Renal cortical epithelial cell (primary cell): ENCODE measurements at places on chromosomes 6 and 20.

- DNase-seq: peak; percentile 90
Observed at GRCh38 chr6:23174781-23175361, 605.5 kb downstream of the HDGFL1 start.

GRCh38 chr6:15265787-15266186 is 19.9 kb downstream of the JARID2 start:
- no peak for DNase-seq

DNA sequence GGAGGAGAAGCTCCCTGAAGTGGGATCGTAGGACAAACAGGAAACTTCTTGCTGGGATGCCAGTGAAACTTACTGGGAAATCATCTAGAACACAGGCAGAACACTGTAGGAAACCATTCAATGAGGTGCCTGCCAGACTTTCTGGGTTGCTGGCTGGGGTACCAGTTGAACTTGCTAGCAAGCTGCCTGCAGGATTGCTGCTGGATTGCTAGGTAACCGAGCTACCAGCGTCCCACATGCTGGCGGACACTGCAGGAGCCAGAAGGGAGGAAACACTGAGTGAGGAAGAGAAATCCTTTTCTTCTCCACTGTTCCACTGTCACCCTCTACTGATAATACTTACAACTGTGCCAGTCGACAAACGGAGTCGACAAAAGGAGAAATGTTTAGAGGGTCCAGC is 91.3 kb upstream of the SLC35B3 start:
- DNase-seq: no peak

DNA sequence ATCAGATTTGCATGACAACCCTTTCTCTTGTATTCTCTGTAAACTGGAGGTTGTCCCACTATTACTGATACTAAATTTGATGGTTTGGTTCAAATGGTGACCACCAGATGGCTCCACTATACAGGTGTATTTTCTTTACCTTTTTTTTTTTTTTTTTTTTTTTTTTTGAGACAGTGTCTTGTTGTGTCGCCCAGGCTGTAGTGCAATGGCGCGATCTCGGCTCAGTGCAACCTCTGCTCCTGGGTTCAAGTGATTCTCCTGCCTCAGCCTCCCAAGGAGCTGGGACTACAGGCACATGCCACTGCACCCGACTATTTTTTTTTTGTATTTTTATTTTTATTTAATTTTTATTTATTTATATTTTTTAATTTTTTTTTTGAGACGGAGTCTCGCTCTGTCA is 6.6 kb upstream of the WTAP start:
- DNase-seq: peak; percentile 65

DNA sequence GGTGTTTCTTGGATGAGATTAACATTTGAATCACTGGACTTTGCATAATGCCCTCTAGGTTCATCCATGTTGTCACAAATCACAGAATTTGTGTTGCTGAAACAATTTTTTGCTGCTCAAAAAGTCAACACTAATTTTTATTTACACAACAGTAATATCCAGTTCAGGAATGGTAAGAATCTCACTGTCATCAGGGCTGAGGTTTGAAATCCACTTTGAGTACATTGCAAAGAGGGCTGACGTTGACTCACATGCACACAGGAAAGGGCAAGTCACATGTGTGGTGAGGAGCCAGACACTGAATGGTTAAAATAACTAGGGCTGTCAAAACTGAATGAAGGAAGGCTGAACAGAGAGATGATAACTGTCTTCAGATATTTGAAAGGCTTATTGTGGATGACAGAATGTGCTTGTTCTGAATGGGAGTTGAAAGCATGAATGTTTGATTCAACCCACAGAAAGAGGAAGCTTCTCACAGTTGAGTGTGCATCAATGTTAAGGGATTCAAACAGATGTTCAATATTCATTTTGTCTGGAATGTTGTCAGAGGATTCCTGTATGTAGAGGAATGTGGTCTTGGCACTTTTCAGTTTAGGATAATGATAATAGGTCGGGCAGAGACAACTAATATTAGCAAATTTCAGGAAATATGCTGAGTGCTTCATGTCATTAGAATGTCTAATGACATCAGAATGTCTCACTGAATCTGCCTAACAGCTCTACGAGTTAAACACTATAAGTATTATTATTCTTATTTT is 3.6 kb upstream of the ADGRG6 start:
- peak; percentile 81 for DNase-seq

- no peak for DNase-seq
Observed at GRCh38 chr20:58923117-58923712, 57.8 kb upstream of the NELFCD start.
